ENCODE measurements at places on chromosomes 5 and 9.

- no peak for DNase-seq
These were observed 2.0 kb downstream of the RNF44 start for GRCh38 chr5:176535101-176535663.

DNA sequence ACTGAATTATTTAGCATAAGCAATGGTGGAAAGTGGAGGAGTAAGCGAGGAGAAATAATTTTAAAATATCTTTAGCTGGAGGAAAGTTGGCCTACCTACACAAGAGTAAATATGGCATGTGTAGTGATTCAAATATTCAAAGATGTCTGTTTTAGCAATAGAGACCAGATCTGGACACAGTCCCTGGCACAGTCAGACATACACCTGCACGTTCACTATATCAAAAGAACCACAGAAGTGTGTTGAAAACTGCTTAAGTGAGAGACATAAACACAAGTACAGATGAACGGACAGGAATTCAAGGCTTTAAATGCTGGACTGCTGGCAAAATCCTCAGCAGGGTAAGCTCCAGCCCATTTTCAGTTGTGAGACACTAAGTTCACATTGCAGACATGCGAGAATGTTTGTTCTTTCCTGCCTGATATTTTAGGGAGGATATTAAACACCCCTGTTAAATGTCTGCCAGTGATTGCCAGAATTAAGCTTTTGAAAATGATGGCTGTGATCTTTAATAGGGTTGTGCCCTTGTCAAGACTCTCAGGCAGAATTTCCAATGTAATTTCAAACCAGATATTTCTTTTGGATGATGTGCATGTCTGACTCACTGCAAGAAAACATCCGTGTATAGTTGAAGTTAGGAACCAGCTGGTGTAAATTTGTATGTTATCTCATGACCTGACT is 810.6 kb downstream of the TLE4 start:
- DNase-seq, result no peak

DNA sequence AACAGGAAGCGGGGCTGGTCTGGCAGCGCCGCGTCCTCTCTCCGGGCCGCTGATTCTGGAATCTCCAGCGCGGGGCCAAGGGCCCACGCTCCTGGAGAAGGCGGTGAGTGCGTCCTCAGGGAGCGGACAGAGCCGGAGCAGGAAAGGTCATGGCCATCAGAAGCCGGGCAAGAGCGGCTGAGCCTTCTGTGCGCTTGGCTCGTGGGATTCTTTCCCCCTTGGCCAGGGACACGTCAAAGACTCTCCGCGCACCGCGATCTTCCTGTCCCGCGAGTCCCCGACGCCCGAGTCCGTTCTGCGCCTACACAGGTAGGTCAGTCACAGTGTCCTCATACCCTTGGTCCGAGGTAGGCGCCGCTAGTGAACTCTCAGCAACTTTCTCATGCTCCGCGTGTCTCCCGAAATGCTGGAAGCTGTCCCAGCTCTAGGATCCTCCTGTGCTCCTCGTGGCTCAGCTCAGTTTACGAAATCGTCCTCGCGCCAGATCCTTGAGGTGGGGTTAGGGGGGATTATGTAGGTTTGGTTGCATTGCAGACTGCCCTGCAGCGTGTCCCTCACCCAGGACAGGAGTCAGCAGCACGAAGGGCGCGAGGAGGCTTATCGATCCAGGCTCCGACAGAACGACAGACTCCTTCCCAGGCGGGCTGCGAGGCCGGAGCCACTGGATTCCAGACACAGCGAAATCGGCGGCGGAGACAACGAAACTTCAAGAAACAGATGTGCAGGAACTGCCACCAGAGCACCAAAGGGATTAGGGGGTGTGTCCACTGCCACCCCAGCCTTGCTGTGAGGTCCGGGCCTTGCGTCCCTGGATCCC is 8.7 kb downstream of the LHX6 start:
- no peak for DNase-seq

DNA sequence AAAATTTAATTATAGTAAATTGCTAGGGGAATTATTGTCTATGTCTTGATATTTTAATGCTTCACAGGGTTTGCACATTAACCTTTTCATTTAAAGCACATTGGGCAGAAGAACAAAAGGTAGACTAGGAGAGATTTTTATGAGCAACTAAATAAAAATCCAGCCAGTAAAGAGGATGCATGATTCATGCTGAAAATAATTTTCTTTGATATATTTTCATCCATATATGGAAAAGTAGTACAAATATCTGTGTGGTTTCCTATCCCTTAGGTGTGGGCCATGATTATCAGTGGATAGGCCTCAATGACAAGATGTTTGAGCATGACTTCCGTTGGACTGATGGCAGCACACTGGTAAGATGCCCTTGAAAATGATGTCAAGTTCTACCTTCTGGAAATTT is 83.1 kb downstream of the VCAN start:
- DNase-seq, result no peak

DNA sequence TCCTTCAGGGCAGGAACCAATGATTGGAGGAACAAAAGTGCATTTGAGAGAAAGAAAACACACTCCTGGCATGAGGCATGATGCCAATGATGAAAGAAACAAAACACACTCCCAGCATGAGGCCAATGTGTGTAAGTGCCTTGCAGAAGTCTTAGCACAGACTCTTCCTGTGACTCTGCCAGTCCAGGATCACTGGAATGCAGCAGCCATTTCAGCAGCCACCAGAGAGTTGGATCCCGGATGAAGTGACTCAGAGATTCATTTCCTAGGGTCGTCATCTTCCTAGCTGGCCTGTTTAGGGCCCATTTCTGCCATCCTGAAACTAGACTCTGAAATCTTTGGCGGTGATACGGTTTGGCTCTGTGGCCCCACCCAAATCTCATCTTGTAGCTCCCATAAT is 212.5 kb downstream of the CFAP90 start:
- DNase-seq, result no peak

Measured in NCI-H524 (cell line).